ENCODE measurements at places on chromosomes 12 and 14. TPM values are rescaled to one million over a fixed set of nuclear protein-coding genes. Genes with fewer than 3 reads are reported as not detected.

- H3K4me3 ChIP-seq: no peak overlapping the region
- peaks cover 21% of the 10 kb centered on the region for H3K4me1 ChIP-seq
- no peaks in the 10 kb centered on the region for H3K36me3 ChIP-seq
These were observed 77.9 kb upstream of the HOXC13 start for GRCh38 chr12:53860426-53861345.

GRCh38 chr14:77541905-77542304 is 43.3 kb upstream of the ISM2 start:
- H3K4me3 ChIP-seq: no peak overlapping the region
- 0 out of 2 replicates have a peak, but pooled peaks cover 8% of the 10 kb centered on the region for H3K36me3 ChIP-seq
- no peaks in the 10 kb centered on the region for H3K27me3 ChIP-seq
- no peak for DNase-seq

GRCh38 chr12:68559246-68559645 is 51.5 kb upstream of the RAP1B start:
- no peak overlapping the region for H3K4me3 ChIP-seq
- no peak for DNase-seq
- H3K4me1 ChIP-seq: peaks cover 1% of the 10 kb centered on the region

- DNase-seq: peak; percentile 38
- peaks cover 31% of the 10 kb centered on the region for H3K4me1 ChIP-seq
- no peaks in the 10 kb centered on the region for H3K27me3 ChIP-seq
- H3K4me3 ChIP-seq: no peak overlapping the region
These were observed 3.5 kb downstream of the EPYC start for GRCh38 chr12:91001306-91001705.

DNA sequence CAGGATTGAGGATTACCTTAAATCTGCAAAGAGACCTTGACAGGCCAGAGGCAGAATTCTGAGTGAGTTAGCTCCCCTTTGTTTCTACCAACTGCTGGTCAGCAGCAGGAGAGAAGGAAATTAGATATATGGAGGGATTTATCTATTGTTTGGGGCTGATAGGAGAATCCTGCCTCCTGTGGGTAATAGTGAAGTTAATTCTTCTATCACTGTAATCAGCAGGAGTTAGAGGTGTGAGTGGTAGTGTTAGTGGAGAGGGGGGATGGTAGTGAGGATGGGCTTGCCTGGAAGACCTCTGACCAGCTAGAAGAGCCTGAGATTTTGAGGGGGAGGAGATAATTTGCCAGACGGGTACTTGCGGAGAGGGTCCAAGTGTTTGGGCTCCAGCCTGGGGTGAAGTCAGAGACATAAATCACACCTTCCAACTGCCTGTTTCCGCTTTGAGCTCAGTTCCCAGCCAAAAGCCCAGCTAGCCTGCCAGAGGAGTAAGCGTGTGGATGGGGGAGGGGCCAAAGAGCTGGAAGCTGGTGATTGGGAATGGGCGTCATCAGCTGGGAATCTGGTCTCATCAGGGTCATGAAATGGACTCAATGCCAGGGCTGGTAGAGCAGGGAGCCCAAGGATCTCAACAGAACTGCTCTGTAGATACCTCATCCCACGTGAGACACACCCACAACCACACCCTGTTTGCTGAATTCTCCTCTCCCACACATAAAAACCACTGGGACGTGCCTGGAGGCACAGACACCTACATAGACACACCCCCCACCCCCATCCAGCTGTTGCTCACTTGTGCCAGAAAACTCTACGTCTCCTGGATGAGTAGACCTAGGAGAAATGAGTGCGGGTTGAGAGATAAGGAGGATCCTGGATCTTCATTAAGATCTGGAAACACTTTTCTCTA is 13.1 kb upstream of the ITGA5 start:
- no peak for DNase-seq
- no peak overlapping the region for H3K27ac ChIP-seq
- no peaks in the 10 kb centered on the region for H3K27me3 ChIP-seq
- no peak overlapping the region for H3K4me3 ChIP-seq
- H3K36me3 ChIP-seq: no peaks in the 10 kb centered on the region

- H3K27ac ChIP-seq: no peak overlapping the region
- H3K4me3 ChIP-seq: no peak overlapping the region
- H3K36me3 ChIP-seq: no peaks in the 10 kb centered on the region
- H3K4me1 ChIP-seq: peaks cover 23% of the 10 kb centered on the region
- no peaks in the 10 kb centered on the region for H3K27me3 ChIP-seq
These were observed 166.8 kb downstream of the MYRFL start for GRCh38 chr12:69991690-69992288.

DNA sequence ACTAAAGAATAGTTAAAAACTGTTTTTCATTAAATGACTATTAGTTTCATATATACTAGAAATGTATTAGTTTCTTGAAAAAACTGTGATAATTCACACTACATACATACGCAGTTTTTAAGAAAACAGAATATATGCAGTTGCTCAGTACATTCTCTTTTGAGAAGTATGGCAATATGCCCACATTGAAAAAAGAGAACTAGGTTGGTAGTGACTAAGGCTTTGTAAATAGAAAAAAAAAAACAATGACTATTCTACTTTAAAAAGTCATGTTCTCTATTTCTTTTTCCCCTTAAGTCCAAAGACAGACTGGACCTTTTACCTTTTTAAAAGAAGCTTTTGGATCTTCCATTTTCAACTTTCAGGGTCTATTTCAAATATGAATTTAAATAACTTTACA is 25.0 kb downstream of the SNX6 start:
- no peaks in the 10 kb centered on the region for H3K4me1 ChIP-seq
- DNase-seq: no peak
- no peak overlapping the region for H3K27ac ChIP-seq
- H3K4me3 ChIP-seq: no peak overlapping the region
- H3K27me3 ChIP-seq: no peaks in the 10 kb centered on the region
- peaks cover 6% of the 10 kb centered on the region for H3K36me3 ChIP-seq

LMO3 gene
- not detected for total RNA-seq

DNA sequence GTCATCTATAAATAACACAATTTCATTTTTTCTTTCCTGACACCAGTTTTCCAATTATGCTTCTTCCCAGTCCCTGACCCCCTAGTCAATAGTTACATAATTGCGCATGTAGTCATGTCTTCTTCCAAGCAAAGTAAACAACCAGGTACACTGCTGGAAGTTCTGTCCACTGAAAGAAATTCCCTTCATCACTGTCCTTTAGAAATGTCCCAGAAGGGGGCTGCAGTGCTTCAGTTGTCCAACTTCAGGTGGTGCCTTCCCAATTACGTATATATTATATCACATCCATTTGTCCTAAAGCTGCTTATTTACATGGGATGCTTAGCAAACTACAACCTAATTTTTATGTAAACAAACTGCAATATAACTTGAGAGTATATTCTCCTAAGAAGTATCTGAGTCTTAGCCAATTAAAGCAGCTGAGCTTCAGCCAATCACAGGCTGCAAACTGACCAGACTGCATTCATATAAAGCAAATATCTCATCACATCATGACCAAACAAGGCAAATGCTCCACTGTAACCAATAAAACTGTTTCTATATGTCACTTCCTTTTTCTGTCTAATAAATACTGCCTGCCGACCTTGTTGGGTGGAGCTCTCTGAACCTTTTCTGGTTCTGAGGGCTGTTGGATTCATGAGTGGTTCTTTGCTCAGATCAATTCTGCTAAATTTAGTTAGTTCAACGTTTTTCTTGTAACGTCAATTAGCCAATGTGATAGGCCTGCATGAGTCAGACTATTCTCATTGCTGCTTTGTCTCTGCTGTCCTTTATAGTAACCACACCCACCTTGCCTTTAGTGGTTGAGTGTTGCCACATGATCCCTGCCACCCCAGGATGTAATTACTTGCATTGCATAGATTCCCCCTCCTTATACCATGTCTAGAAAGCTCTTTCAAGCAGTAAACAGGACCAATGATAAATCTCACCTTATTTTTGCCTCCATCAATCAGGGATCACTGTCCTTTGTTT is 239.3 kb downstream of the ALG10B start:
- no peaks in the 10 kb centered on the region for H3K36me3 ChIP-seq
- DNase-seq: no peak
- H3K27ac ChIP-seq: no peak overlapping the region
- no peaks in the 10 kb centered on the region for H3K27me3 ChIP-seq
- no peaks in the 10 kb centered on the region for H3K4me1 ChIP-seq
- no peak overlapping the region for H3K4me3 ChIP-seq

- no peaks in the 10 kb centered on the region for H3K36me3 ChIP-seq
- no peaks in the 10 kb centered on the region for H3K27me3 ChIP-seq
- no peak overlapping the region for H3K27ac ChIP-seq
- peaks cover 13% of the 10 kb centered on the region for H3K4me1 ChIP-seq
These were observed 102.4 kb upstream of the CCDC196 start for GRCh38 chr14:66383771-66384170.

GPD1 gene
- total RNA-seq: 0.24 TPM

GRCh38 chr12:10722502-10722904 is 620 bp downstream of the YBX3 start:
- DNase-seq: peak; percentile 65
- peaks cover 17% of the 10 kb centered on the region for H3K36me3 ChIP-seq
- H3K4me1 ChIP-seq: peaks cover 65% of the 10 kb centered on the region
- H3K4me3 ChIP-seq: peak overlapping the region; percentile 77

GALNT8 gene
- not detected for total RNA-seq

GRCh38 chr12:3117144-3117581 is 40.0 kb downstream of the TSPAN9 start:
- H3K36me3 ChIP-seq: no peaks in the 10 kb centered on the region
- H3K4me1 ChIP-seq: no peaks in the 10 kb centered on the region
- no peak overlapping the region for H3K4me3 ChIP-seq

FBLN5 gene
- total RNA-seq: not detected

DNA sequence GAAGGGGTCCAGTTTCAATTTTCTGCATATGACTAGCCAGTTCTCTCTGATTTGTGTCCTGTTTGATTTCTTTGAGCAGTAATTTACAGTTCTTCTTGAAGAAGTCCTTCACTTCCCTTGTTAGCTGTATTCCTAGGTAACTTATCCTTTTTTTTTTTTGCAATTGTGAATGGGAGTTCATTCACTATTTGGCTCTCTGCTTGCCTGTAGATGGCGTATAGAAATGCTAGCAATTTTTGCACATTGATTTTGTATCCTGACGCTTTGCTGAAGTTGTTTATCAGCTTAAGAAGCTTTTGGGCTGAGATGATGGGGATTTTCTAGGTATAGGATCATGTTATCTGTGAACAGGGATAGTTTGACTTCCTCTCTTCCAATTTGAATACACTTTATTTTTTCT is 77.6 kb upstream of the NID2 start:
- H3K27ac ChIP-seq: no peak overlapping the region
- no peak overlapping the region for H3K4me3 ChIP-seq
- H3K4me1 ChIP-seq: no peaks in the 10 kb centered on the region
- DNase-seq: no peak
- H3K27me3 ChIP-seq: 0 out of 2 replicates have a peak, but pooled peaks cover 3% of the 10 kb centered on the region
- no peaks in the 10 kb centered on the region for H3K36me3 ChIP-seq

DNA sequence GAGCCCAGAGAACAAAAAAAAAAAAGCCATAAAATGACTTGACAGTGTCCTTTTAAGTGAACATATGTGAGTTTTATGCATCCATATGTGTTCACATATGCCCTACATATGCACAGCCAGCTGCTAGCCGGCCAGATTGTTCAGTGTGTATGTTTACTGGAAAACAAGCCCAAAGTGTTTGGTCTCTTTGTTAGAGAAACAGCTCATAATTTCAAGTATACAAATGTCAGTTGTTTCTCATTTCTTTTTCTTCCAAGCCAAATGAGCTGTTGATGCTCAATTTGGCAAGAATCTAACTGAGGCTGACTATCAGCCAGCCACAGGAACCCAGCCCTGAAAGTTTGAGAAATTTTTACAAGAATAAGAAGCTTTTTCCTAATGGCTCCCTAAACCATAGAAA is 60.8 kb upstream of the TSPAN8 start:
- no peak overlapping the region for H3K4me3 ChIP-seq
- H3K36me3 ChIP-seq: no peaks in the 10 kb centered on the region
- H3K4me1 ChIP-seq: no peaks in the 10 kb centered on the region
- DNase-seq: no peak
- H3K27ac ChIP-seq: no peak overlapping the region

- H3K4me3 ChIP-seq: no peak overlapping the region
- H3K36me3 ChIP-seq: no peaks in the 10 kb centered on the region
- H3K4me1 ChIP-seq: no peaks in the 10 kb centered on the region
- H3K27me3 ChIP-seq: no peaks in the 10 kb centered on the region
- DNase-seq: no peak
These were observed 43.9 kb upstream of the IQSEC3 start for GRCh38 chr12:22530-23201.

DNA sequence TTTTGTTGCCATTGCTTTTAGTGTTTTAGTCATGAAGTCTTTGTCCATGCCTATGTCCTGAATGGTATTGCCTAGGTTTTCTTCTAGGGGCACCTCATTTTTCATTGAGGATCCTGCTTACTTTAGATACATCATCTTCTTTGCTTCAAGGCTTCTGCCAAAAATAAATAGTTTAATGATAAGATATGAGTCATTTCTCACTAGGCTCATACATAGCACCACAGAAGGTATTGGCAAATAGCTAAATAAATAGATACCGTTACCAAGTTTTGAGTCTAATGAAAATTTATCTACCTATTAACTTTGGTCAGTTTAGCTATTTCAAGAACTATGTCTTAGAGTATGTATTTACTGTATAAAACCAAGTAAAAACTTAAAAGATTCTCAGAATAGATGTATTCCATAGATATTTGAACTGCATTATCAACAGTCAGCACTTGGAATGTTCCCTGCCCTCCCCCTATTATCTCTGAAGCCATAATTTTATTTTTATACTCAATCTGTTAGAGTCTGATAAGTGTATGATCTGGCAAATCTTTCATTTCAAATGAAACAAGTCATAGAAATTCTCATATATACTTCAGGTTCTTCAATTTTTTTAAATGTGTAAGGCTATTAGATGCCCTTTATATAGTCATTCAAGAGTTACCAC is 310.2 kb downstream of the CCDC91 start:
- DNase-seq: no peak
- H3K27ac ChIP-seq: no peak overlapping the region
- H3K36me3 ChIP-seq: no peaks in the 10 kb centered on the region
- no peaks in the 10 kb centered on the region for H3K27me3 ChIP-seq
- H3K4me3 ChIP-seq: no peak overlapping the region

CLEC2A gene
- total RNA-seq: not detected

DNA sequence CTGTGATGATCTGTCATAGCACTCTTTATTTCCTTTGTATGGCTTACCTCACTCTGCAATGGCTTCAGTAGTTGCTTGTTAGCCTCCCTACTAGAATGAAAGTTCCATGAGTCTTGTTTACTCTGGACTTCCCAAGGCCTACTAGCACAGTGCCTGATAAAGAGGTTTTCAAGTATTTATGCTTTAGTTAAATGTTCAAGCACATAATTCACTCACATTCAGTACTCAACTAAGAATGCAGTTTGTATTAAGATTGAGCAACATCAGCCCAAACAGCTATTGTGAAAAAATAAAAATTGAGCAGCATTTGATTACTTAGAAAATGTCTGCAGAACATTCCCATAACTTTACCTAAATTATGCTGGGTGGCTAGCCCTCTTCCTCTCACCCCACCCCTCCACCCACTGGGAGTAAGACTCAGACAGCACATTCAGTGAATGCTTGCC is 158.9 kb upstream of the AMIGO2 start:
- H3K27me3 ChIP-seq: no peaks in the 10 kb centered on the region
- H3K4me3 ChIP-seq: no peak overlapping the region
- peaks cover 15% of the 10 kb centered on the region for H3K4me1 ChIP-seq
- H3K36me3 ChIP-seq: no peaks in the 10 kb centered on the region
- peak overlapping the region; percentile 24 for H3K27ac ChIP-seq

PLEKHH1 gene
- 13.6 TPM for total RNA-seq

ACRBP gene
- 6.1 TPM for total RNA-seq

All from PC-9 (cell line).